ENCODE measurements at places on chromosomes 6 and 20.

DNA sequence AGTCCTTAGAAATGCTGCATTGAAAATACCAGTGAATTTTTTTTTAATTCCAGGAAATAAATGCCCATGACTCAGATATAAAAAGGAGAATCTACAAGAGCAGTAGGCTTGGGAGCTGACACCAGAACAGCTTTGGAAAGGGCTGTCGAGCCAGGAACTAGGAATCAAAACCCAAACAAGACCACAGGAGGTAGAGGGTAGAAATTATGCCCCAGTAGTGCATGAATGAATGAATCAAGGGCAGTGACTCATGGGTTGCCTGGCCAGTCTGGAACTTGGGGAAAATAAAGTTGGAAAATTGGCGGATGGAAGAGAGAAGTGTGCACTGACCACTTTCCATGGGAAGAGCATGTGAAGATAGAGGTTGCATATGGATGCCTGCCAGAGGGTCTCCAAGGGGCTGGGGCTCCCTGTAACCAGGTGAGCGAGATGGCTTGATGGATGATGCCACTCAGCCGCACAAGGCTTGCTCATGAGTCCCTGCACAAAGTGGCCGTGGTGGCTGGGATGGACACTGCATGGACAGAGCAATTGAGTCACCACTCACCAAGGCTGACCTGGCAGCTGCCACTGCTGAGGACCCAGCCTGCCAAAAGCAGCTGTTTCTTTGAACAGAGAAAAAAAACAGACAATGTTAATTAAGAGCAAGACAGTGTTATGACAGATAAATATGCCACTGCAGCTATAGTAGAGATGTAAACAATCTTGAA, 15.2 kb upstream of the MCCD1 start:
- DNase-seq, result no peak

- no peak for DNase-seq
These were observed 5.4 kb downstream of the CITED2 start for GRCh38 chr6:139369068-139369467.

- DNase-seq, result no peak
These were observed 464.1 kb downstream of the UTRN start for GRCh38 chr6:144749263-144749662.

- DNase-seq, result no peak
These were observed 232.4 kb downstream of the UST start for GRCh38 chr6:148979014-148979901.

DNA sequence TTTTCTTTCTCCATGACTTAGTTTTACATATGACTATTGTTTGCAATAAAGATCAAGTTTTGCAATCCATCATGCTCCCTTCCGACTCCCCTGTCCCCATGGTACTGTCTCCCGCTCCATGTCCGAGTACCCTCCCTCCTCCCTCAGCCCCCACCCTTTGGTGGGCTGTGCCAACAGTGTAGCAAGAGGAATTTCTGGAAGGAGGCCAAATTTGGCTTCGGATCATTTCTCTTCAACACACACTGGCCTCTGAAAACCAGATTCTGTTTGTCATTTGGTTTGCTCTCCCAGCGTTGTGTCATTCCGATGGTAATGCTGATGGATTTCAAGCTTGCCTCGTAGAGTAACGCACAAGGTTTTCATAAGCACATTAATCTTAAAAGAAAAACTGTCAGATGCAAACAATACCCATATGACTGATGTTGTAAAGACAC, 22.9 kb upstream of the PAX1 start:
- DNase-seq, result no peak

DNA sequence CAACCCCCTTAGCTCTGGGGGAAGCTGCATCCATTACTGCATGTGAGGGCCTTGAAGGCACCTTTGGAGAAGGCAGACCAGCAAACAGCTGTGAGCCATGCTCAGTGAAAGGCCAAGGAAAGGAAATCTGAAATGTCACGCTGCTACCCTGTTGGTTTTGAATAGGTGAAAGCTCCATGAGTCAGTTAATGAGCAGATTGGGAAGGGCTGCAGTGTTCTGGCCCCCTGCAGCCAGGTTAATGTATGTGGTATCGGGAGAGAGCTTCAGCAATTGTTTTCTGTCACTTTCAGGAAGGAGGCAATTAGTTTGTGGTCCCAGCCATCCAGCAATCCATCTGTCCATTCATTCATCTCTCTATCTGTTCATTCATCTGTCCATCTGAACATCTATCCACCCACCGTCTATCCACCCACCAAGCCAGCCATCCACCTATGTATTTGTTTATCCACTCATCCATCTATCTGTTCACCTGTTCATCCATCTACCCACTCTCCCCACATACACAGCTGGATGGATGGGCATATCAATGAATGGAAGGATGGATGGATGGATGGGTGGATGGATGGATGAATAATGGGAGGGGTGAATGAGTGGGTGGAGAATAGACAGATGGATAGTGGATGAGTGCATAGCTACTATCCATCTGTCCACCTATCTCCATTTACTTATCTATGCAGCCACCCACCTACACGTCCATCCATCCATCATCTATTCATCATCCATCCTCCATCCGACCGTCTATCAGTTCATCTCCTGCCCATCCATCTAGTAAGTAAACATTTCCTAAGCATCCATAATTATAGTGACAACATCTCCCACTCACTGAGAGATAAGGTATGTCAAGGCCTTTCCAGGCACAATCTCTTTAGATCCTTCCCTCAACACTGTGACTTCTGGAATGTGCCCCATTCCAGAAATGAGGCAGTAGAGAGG, 16.0 kb downstream of the PCK1 start:
- no peak for DNase-seq

DNA sequence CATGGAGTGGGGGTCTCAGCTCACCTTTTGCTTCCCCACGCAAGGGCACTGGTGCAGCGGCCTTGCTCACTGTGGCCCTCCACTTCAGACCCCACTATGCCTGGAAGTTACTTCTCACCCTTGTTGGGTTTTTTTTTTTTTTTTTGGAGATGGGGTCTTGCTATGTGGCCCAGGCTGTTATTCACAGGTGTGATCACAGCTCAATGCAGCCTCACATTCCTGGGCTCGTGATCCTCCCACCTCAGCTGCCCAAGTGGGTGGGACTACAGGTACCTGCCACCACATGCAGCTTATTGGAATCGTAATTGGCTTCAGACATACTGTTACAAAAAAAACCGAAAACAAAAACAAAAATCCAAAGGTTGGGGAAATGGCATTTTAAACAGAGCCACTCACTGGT, 32.4 kb downstream of the NINL start:
- DNase-seq, result no peak

- DNase-seq, result no peak
These were observed 55.2 kb downstream of the PIGU start for GRCh38 chr20:34621383-34622367.

- no peak for DNase-seq
These were observed 267.9 kb downstream of the PLCB1 start for GRCh38 chr20:8399947-8400346.

- no peak for DNase-seq
These were observed 56.7 kb downstream of the APCDD1L start for GRCh38 chr20:58458342-58459057.

DNA sequence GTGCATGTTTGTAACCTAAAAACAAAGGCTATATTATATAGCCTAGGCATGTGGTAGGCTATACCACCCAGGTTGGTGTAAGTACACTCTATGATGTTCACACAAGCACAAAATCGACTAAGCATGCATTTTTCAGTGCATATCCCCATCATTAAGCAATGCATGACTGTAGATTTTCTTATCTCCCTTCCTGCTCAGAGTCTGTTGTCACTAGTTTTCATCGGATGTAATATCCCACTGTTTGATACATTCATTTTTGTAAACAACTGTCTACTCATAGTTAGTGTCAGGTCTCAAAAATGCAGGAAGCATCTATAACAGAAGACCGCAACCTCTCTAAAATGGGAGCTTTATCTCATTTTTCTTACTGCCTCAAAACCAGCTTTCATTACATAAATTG, 70.7 kb downstream of the GFRAL start:
- DNase-seq, result no peak

DNA sequence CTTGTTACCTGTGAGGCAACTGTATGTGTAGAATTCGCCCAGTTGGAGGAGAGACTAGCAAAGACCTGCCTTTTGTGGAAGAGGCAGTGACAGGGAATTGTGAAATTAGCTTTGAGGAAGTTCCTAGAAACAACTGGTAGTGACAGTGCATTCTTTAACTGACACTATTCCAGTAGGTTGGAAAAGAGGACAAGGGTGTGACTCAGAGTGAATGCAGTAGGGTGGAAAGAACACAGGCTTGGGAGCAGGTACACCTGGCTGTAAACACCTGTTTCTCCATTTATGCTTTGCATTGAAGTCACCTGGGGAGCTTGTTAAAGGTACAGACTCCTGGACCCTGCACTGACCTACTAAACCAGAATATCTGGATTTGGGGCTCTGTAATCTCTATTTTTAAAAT, 295.7 kb downstream of the PHACTR1 start:
- DNase-seq, result no peak

DNA sequence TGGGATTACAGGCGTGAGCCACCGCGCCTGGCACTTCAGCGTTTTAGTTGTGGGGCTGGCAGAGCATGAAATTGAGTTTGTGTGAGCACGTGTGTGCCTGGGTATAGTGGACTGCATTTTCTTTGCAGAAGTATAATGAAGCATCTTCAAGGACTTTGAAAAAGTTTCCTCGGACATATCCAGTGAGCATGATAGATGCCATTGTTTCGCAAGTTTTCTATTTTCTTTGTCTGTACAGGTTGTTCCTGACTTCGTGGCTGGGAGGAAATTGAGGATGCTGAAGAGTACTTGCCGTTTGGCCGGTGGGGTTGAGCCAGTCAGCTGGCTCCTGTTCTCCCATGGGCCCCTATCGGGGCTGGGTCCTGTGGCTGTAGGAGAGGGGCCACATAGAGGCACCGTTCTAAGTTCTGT, 55.9 kb downstream of the RREB1 start:
- no peak for DNase-seq

DNA sequence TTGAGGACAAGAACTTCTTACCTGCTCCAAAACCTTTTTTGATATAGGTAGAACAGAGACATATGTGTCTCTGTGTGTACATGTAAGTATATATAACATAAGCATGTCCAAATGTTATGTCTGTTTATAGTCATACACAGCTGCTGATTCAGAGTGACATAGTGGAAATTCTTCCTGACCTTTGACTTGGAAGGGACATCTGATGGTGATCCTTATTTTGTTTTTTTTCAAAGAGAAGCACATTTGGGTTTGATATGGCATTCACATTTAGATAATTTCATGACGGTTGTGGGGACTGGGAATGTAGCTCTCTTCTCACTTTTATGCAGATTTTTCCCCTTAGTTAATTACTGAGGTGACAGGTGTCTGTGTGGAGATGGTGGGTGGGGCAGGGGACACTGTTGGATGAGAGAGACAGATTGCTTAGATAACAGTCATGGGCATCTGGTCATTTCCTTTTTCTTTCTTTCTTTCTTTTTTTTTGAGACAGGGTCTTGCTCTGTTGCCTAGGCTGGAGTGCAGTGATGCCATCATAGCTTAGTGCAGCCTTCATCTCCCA, 39.0 kb downstream of the FARS2 start:
- no peak for DNase-seq

DNA sequence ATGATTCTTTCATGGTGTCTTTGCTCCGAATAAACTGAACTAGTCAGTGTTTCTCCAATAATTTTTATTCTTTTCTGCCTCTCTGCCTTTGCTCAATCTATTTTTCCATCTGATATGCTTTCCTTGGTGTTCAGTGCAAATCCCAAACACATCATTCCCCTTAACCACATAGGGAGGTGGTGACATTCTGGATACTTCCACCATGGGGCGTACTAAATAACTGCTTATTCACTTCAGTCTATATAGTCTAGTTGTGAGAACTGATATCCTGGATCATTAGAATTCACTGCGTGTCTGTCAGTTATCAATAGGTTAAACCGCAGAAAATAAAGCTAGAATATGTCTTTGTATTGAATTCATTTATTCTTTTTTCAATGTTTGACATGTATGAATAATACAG, 83.1 kb downstream of the KCNQ5 start:
- DNase-seq, result no peak

DNA sequence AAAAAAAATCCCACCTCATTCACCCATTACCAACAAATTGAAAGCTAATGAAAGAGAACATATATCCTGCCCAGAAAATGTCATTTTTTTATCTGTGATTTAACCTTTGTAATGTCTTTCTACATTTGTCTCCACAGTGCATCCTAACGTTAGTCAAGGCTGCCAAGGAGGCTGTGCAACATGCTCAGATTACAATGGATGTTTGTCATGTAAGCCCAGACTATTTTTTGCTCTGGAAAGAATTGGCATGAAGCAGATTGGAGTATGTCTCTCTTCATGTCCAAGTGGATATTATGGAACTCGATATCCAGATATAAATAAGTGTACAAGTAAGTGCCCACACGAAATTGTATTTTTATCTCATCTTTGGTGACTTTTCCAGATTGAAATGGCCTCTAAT, 30.0 kb downstream of the RSPO3 start:
- DNase-seq, result no peak

- DNase-seq, result no peak
These were observed 236.9 kb downstream of the QKI start for GRCh38 chr6:163651426-163651825.

DNA sequence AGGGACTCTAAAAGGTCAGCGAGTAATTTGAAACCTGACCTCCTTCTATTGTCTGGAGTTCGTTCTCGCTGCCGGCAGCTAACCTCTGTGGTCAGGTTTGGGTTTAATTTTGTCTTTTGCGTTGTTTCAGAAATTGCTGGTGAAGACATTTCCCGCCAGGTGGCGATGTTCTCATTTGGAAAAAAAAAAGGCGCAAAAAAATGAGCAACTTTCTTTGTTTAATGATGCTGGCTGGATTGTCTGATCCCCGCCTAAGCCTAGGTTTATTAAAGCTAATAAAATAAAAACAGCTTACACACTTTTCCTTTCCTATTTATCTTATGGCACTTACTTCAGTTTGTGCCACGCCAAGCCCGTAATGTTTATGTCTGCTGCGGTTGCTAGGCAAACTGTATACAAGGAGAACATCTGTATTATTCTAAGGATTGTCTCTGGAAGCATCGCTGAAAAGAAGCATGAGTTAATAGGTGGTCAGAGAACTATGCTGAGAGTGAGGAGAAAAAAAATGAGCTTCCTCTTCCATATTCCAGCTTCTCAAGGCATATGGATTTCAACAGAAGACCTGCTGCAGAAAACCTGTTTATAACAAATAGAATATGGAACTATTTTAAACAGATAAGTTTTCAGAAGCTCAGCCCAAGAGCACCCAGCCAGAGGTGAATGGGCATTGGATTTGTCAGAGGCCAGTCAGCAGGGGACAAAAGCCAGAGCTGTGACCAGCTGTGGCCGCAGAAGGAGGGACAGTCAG, 205.7 kb downstream of the DOK5 start:
- DNase-seq, result no peak

GRCh38 chr20:61599061-61599531, 347.0 kb downstream of the CDH4 start:
- no peak for DNase-seq

All from activated naive CD4-positive, alpha-beta T cell treated with anti-CD3 and anti-CD28 coated beads, Interleukin-2, amount 50 U/mL, for 72 hours (primary cell).